Mesothelial cell of epicardium (in vitro differentiated cells): ENCODE measurements at places on chromosomes 1 and 21. TPM values are rescaled to one million over a fixed set of nuclear protein-coding genes. Genes with fewer than 3 reads are reported as not detected.

GRCh38 chr21:35359076-35359475 is 310.0 kb upstream of the RUNX1 start:
- DNase-seq, result no peak
- H3K27me3 ChIP-seq, result no peaks in the 10 kb centered on the region
- no peaks in the 10 kb centered on the region for H3K36me3 ChIP-seq
- no peak overlapping the region for H3K4me3 ChIP-seq
- H3K27ac ChIP-seq, result no peak overlapping the region
- no peaks in the 10 kb centered on the region for H3K4me1 ChIP-seq

S100A8 gene
- total RNA-seq, result not detected in 3 replicates

FMO1 gene
- total RNA-seq, result 0.23 TPM in 1 of 3 replicates, not detected in the others

- H3K4me3 ChIP-seq, result no peak overlapping the region
- peaks cover 8% of the 10 kb centered on the region for H3K36me3 ChIP-seq
- H3K27ac ChIP-seq, result no peak overlapping the region
- H3K27me3 ChIP-seq, result no peaks in the 10 kb centered on the region
Measured at GRCh38 chr1:31423418-31423947, 10.5 kb downstream of the SERINC2 start.

DNA sequence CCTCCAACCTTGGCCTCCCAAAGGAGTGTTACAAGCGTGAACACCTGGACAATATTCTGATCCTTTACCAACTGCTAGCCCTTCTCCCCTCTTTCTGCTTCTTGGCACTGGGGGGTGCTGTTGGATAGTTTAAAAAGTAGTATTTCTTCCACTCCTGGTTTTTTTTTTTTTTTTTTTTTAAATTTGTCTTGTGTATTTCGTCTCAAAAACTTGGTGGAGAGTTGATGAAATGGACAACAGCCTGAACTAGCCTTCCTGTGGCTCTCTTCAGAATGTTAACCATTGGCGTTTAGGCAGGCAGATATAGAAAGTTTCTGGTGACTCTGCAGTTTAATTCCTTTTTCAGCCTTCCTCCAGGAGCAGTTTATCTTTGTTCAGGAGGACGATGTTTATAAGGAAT is 69.7 kb upstream of the USP24 start:
- no peak overlapping the region for H3K27ac ChIP-seq
- no peaks in the 10 kb centered on the region for H3K27me3 ChIP-seq
- H3K4me3 ChIP-seq, result no peak overlapping the region
- H3K4me1 ChIP-seq, result peaks cover 6% of the 10 kb centered on the region
- DNase-seq, result no peak
- no peaks in the 10 kb centered on the region for H3K36me3 ChIP-seq

DNA sequence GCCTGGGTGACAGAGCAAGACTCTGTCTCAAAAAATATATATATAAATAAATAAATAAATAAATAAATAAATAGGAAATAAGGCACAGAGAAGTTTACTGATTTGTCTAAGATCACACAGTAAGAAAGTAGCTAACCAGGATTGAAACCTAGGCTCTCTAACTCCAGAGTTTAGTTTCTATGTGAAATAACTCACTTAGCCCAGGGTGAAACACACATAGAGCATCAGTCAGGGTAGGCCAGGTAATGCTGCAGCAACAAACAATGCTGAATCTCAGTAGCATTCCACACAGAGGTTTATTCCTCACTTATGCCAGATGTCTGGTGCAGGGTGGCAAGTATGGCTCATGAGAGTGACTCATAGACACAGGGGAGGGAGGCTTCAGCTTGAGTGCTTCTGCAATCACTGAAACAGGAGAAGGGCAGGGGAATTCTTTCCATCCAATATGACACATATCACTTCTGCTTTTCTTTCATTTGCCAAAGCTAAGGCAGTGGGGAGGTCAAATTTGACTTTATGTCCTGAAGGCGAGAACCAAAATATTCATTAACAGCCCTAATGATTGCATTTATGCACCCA is 37.1 kb upstream of the KANK4 start:
- H3K4me3 ChIP-seq, result no peak overlapping the region
- H3K36me3 ChIP-seq, result no peaks in the 10 kb centered on the region
- H3K27me3 ChIP-seq, result no peaks in the 10 kb centered on the region
- H3K4me1 ChIP-seq, result peaks cover 11% of the 10 kb centered on the region
- H3K27ac ChIP-seq, result no peak overlapping the region

- H3K27me3 ChIP-seq, result no peaks in the 10 kb centered on the region
- no peak for DNase-seq
- peaks cover 18% of the 10 kb centered on the region for H3K4me1 ChIP-seq
- H3K4me3 ChIP-seq, result no peak overlapping the region
- H3K27ac ChIP-seq, result no peak overlapping the region
- H3K36me3 ChIP-seq, result no peaks in the 10 kb centered on the region
Measured at GRCh38 chr1:116356673-116357072, 16.4 kb upstream of the ATP1A1 start.

CRNN gene
- not detected in 3 replicates for total RNA-seq

DNA sequence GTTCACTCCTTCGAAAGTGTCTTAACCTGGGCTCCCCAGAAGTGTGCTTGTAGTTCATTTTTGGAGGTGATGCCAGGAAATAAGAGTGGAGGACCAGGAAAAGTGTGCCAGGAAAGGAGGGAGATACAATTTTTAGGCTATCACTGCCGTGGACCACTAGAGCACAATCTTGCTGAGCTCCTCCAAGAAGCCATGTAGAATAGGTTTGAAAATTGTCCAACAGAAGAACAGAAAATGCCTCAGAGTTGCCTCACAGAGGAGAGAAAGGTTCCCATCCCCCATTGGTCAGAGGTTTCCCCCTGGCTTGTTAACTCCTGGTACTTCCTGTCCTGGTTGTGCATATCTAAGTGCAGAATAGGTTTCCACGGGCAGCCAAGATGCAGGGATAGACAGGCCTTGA is 41.6 kb downstream of the CATSPERE start:
- H3K36me3 ChIP-seq, result peaks cover 16% of the 10 kb centered on the region
- no peaks in the 10 kb centered on the region for H3K4me1 ChIP-seq
- DNase-seq, result no peak

- H3K27ac ChIP-seq, result no peak overlapping the region
- H3K4me3 ChIP-seq, result no peak overlapping the region
- H3K4me1 ChIP-seq, result no peaks in the 10 kb centered on the region
- peaks cover 42% of the 10 kb centered on the region for H3K27me3 ChIP-seq
- no peaks in the 10 kb centered on the region for H3K36me3 ChIP-seq
- DNase-seq, result no peak
Measured at GRCh38 chr1:222347627-222348026, 200.3 kb downstream of the HHIPL2 start.

DNA sequence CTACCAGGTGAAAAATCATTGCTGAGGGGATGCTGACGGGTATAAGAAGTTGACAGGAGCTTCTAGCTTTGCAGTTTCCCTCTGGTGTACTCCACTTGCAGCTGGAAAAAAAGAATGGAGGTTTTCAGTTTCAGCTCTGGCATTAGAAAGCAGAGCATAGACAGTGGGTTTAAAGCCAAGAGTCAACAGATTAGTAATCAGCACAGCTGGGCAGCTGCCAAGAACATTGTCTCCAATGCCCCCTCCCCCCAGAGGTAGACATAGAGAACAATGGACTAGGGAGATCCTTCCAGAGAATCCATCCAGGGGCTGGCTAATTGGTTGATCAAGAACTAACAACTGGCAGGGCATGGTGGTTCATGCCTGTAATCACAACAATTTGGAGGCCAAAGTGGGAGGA is 10.1 kb upstream of the ZBTB8B start:
- H3K36me3 ChIP-seq, result peaks cover 2% of the 10 kb centered on the region
- no peak overlapping the region for H3K27ac ChIP-seq
- no peaks in the 10 kb centered on the region for H3K4me1 ChIP-seq
- H3K4me3 ChIP-seq, result no peak overlapping the region
- no peak for DNase-seq
- H3K27me3 ChIP-seq, result no peaks in the 10 kb centered on the region

HSD3B1 gene
- not detected in 3 replicates for total RNA-seq

DNA sequence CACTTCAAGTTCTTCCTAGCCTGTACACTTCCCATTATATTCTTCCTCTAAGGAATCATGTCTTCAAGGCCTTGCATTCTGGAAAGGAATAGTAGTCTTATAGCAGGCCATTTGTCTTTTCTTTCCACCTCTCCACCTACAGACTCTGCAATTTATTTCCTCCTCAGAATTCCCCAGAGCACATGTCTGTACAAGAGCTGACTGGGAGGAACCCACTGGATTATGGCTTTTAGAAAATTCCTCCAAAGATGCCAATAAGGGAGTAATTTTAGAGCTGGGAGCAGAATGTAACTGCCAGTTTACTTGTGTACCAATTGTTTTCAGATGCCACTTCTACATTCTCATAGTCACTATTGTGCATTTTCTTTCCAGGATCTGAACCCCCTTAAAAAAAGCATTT is 3.4 kb upstream of the PSMG1 start:
- no peak for DNase-seq
- no peak overlapping the region for H3K4me3 ChIP-seq
- peaks cover 37% of the 10 kb centered on the region for H3K4me1 ChIP-seq
- H3K27me3 ChIP-seq, result no peaks in the 10 kb centered on the region
- H3K27ac ChIP-seq, result peak overlapping the region; percentile 57

GRCh38 chr21:38306433-38307141 is 49.8 kb downstream of the KCNJ15 start:
- no peak for DNase-seq
- H3K4me1 ChIP-seq, result peaks cover 22% of the 10 kb centered on the region

- peaks cover 9% of the 10 kb centered on the region for H3K4me1 ChIP-seq
- H3K4me3 ChIP-seq, result peak overlapping the region; percentile 72
- H3K27ac ChIP-seq, result no peak overlapping the region
Measured at GRCh38 chr1:21651214-21652042, 17.7 kb downstream of the RAP1GAP start.

DNA sequence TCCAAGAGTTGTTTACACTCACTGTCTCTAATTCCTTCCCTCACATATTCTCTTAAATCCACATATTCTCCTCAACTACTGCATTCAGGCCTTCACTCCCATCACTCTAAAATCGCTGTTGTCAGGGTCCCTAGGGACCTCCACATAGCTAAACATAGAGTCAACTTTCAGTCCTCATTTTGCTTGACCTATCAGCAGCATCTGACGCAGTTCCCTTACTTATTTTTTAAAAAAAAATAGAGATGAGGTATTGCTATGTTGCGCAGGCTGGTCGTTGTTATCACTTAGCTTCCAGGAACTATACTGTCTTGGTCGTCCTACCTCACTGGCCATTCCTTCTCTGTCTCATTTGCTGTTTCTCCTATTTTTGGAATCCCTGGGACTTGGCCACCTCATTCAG is 11.7 kb upstream of the PLEKHO1 start:
- no peaks in the 10 kb centered on the region for H3K27me3 ChIP-seq
- H3K36me3 ChIP-seq, result peaks cover 6% of the 10 kb centered on the region
- H3K4me3 ChIP-seq, result no peak overlapping the region
- H3K27ac ChIP-seq, result no peak overlapping the region
- peaks cover 10% of the 10 kb centered on the region for H3K4me1 ChIP-seq

HLX gene
- 0.75 to 1.3 TPM (median 0.84 TPM) in 3 replicates for total RNA-seq

DNA sequence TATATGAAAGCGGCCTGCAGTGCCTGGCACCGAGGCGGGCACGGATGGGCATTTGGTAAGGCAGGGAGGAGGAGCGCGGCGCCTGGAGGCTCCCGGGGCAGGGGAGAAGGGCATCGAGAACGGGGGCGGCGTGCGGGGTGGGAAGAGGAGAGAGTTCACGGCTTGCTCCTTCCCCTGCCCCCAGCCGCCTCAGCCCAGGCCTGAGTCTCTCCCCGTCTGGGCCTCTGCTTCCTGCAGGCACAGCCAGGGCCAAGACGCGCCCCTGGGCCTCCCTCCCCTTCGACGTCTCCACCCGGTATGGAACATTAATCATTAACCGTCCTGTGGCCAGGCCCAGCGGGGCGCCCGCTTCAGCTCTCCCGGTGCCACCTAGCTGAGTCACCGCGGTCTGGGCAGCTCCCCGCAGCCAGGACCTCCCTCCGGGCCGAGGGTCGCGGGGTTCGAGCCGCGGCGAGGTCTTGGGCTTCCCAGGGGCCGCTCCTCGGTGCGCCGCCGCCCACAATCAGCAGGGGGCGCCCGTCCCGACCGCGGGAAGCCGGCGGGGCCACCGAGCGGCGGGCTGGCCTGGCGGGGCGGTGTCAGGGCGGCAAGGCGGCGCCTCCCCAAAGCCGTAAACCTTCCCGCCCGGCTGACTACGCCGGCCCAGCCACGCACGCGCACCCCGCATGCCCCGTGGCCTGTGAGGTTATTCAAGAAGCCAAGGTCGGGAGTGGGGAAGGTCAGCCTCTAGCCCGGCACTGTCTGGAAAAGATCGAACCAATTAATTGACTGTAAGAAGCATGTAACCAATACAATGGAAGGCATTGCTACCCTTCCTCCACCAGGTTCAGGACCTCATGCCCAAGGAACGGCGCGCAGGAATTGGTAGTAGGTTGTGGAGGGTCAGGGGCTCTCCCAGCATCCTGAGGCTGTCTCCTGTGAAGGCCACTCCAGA is 23.4 kb upstream of the RD3 start:
- peak; percentile 85 for DNase-seq
- H3K4me3 ChIP-seq, result peak overlapping the region; percentile 49
- no peaks in the 10 kb centered on the region for H3K36me3 ChIP-seq
- H3K27ac ChIP-seq, result no peak overlapping the region

- no peaks in the 10 kb centered on the region for H3K36me3 ChIP-seq
- H3K4me3 ChIP-seq, result no peak overlapping the region
- H3K4me1 ChIP-seq, result peaks cover 15% of the 10 kb centered on the region
- H3K27me3 ChIP-seq, result peaks cover 5% of the 10 kb centered on the region
Measured at GRCh38 chr1:31621847-31622730, 4.6 kb downstream of the HCRTR1 start.

DNA sequence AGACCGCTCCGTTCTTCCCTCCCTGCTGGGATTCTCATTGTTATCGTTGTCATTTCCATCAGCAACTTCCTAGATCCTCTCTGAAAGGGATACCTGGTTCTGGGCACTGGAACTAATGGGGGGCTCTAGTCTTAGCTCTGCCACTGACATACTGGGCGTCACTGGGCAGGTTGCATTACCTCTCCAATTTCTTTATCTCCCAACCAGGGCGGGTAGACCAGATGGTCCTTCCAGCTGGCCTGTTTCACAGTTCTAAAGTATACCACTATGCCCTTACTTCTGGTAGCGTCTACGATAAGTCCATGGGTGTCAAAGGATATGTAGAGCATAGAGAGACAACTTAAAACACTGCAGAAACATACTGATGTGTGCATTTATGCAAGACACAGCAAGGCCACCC is 1.4 kb downstream of the GPR37L1 start:
- H3K4me1 ChIP-seq, result peaks cover 2% of the 10 kb centered on the region
- peaks cover 1% of the 10 kb centered on the region for H3K36me3 ChIP-seq
- no peak overlapping the region for H3K4me3 ChIP-seq
- DNase-seq, result no peak
- peaks cover 2% of the 10 kb centered on the region for H3K27me3 ChIP-seq
- H3K27ac ChIP-seq, result no peak overlapping the region
